ENCODE measurements at places on chromosomes 1 and 21.

DNA sequence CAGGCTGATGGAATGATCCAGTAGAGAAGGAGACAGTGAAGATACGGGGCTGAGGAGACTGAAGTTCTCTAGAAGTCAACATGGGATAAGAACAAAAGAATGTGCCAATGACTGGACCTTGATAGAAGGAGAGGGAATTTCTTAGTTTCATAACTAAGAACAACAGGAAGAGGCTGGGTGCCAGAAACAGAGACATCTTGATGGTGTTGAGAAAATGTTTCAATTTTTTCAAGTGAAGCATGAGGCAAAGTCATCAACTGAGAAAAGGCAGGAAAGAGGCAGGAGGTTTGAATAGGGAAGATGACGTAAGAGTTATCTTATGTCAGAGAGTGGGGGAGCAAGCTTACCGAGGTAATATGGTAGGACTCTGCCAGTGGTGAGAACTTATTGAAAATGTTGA is 80.1 kb downstream of the SPAG17 start:
- no peak for DNase-seq

DNA sequence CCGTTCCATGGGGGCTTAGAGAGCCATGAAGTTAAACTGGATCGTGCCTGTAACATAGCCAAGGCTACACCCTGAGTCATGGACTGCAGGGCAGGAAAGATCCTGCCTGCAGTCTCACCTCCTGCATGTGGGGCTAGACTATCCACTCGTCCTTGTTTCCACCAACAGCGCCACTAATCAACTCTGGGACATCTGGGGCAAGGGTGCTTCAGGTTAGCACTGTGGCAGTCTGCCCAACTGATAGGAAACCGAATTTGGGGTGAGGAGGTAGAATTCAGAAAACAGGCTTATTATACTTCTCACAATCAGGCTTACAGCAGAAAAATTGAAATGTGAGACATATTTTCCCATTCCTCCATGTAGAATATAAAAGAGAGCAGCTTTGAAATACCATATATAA is 85.2 kb upstream of the ADAM30 start:
- DNase-seq: no peak

DNA sequence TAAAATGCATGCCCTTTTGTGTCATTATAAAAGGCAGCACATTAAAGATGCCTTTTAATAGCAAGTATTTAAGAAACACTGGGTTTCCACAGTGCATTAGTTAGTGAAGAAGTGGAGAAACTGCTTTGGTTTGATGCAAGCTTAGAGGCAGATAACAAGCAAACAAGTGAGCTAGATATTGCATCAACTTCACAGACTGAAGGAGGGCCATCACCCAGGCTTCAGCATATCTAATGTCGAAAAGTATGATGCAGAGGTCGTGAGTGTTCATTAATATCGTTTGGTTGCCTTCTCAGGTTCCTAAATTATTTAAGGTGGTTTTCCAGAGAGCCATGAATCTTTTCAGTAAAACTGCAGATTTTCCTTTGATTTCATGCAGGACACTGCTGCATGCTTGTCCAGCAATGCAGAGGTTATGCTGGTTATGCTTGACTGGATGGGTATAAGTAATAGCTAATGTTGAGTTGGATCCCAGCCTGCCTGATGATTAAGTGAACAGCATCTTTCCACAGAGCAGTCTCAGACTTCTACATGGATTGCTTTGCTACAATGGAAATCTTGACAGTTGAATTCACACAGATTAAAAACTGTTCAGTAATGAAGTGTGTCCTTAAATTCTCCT is 69.7 kb upstream of the IPO9 start:
- no peak for DNase-seq

GRCh38 chr1:921011-921837 is 2.5 kb upstream of the SAMD11 start:
- no peak for DNase-seq

GRCh38 chr1:168732736-168733135 is 3.7 kb upstream of the DPT start:
- no peak for DNase-seq

- no peak for DNase-seq
Measured at GRCh38 chr1:199173356-199173755, 534.5 kb downstream of the PTPRC start.

DNA sequence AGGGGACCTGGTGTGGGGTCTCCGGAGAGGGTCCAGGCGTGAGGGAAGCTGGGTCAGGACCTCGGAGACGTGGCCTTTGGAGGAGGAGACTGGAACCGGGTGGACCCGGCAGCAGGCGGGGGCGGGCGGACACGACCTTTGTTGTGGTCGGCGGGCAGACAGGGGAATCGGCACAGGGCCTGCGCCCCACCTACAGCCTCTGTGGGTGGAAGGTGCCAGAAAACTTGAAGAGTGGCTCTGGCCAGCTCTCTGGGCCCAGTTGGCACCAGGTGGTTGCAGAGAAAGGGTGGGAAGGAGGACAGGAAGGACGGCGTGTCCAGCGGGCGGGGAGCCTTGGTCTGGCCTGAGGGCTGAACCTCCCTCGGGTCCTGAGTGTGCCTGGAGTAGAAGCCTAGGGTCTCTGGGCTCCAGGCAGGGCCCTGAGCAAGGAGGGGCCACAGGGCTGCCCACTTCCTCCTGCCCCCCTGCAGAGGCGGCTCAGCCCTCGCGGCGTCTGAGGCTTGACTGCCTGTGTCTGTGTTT is 7.7 kb upstream of the TTLL10 start:
- DNase-seq: no peak

- DNase-seq: no peak
Measured at GRCh38 chr1:178275553-178275952, 181.6 kb downstream of the RASAL2 start.

DNA sequence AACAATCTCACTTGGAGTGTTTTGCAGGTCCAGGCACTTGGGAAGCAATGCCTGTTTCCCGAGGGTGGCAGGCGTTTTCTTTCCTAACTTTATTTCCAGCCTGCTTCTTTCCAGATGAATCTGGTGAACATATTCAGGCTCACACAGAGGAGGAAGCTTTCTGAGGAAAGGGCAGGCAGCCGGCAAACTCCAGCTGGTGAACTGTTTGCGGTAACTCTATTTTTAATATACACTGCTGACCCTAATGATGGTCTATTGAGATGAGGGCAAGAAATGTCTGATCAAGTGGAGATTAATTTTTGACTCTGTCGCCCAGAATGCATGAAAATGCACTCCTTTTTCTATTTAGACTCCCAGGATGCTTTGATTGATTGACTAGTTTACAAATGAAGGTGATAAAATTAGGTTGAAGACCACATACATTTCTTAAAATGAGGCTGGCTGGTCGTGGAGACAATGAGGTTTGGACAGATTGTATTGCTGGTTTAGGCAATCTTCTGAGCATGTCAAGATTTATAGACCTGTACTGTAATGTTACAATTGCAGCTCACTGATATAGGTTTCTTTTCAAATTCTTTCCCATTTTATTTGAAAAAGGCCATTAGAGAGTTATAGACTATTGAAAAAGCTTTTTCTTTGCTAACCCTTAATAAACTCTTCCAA is 153.8 kb downstream of the ATG4C start:
- no peak for DNase-seq

GRCh38 chr1:164137273-164137925 is 421.6 kb upstream of the PBX1 start:
- DNase-seq: no peak

DNA sequence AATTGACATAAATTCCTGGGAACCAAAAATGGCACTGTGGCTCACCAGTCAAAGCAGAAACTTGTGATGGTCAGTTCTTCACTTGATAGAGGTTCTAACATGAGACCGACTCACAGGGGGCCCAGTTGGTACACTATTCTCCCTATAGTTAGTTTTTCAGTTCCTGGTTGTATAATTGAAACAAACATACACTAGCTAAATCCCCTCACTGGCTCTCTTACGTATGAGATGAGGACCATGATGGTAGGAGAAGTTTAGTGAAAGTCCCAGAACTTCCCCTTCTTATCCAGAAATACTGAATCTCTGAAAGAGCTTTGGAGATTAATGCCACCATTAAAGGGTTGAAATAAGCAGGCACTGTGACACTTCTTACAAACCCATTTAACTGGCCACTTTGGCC is 2.8 kb upstream of the S100B start:
- DNase-seq: no peak

GRCh38 chr1:177981200-177981599 is 11.3 kb upstream of the SEC16B start:
- no peak for DNase-seq

- DNase-seq: no peak
Measured at GRCh38 chr1:203033917-203034316, 7.6 kb downstream of the PPFIA4 start.

GRCh38 chr1:169588785-169589485 is 2.7 kb upstream of the F5 start:
- no peak for DNase-seq

DNA sequence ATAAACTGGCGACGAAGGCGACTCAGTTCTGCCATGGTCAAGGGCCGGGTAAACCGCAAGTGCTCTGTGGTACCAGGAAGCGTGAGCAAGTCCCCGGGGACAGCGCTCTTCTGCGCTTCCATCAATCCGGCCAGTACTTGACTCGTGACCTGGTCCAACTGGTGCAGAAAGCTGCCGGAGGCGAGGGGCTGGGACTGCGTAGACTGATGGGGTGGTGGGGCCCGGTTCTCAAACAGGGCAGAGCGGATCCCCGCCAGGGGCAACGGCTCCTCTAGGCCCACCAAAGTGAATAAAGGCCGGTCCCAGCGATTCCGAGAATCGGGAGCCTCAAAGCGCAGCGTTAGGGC is 852 bp downstream of the KTI12 start:
- peak; percentile 33 for DNase-seq

GRCh38 chr1:157994704-157995582 is 1.5 kb downstream of the KIRREL1 start:
- DNase-seq: no peak

- DNase-seq: no peak
Measured at GRCh38 chr1:234527346-234527745, 48.4 kb upstream of the TARBP1 start.

- DNase-seq: no peak
Measured at GRCh38 chr1:223710179-223711133, 1.9 kb upstream of the CAPN2 start.

DNA sequence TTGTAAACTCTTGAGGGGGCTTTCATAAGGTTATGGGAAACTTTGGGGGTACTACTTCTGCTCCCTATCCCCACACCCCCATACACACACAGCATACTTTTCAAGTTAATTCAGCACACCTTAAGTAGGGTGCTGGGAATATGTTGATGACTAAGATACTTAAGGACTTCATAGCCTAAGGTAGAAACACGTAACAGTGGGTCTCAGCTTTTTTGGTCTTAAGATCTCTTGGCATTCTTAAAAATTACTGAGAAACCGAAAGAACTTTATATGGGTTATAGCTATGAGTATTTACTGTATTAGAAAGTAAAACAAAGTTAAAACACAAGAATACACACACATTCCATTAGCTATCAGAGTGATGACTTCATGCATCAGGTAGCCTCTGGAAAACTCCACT is 2.1 kb downstream of the OTUD3 start:
- no peak for DNase-seq

DNA sequence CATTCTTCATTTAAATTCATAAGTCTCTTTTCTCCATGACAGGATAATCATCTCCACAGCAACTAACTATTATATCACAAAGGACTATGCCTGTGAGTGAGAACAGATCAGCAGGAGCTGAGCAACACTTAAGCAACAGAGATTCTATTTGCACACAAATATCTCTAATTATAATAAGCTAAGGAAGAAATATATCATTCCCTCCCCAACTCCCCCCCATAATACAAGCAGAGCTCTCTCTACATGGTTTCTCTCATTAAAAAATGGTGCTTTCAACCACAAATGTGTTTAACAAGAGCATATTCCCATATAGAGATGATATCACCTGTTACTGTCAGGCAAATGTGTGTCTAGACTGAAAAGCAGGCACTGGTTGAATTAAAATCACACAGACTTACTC is 34.5 kb upstream of the NIBAN1 start:
- no peak for DNase-seq

DNA sequence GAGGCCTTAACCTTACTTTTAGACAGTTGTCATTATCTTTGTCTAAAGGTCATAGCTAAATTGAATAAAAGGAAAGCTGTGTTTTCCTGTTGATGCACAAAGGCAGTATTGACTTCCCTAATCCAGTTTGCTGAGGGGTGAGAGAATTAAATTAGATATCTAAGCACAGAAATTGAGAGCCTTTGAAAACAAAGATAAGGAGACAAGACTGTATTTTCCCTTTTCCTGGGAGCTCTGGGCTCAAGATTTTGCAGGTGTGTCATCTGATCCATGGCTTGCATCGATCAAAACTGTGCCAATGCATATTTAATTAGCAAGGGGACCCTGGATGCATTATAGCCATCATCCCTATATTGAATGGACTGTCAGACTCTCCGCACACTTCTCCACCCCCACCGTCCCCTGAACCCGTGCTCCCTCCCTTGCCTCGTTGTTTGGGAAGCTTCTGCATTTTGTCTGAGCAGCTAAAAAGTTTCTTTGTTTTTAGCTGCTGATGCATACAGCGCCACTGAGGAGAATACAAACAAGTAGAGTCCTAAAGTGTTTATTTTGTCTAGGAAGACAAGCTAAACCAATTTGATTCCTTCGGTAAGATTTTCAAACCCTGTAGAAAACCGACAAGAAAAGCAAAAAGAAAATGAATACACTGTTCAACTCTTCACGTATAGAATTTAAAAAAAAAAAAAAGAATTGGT is 186.3 kb downstream of the NFIA start:
- DNase-seq: no peak

DNA sequence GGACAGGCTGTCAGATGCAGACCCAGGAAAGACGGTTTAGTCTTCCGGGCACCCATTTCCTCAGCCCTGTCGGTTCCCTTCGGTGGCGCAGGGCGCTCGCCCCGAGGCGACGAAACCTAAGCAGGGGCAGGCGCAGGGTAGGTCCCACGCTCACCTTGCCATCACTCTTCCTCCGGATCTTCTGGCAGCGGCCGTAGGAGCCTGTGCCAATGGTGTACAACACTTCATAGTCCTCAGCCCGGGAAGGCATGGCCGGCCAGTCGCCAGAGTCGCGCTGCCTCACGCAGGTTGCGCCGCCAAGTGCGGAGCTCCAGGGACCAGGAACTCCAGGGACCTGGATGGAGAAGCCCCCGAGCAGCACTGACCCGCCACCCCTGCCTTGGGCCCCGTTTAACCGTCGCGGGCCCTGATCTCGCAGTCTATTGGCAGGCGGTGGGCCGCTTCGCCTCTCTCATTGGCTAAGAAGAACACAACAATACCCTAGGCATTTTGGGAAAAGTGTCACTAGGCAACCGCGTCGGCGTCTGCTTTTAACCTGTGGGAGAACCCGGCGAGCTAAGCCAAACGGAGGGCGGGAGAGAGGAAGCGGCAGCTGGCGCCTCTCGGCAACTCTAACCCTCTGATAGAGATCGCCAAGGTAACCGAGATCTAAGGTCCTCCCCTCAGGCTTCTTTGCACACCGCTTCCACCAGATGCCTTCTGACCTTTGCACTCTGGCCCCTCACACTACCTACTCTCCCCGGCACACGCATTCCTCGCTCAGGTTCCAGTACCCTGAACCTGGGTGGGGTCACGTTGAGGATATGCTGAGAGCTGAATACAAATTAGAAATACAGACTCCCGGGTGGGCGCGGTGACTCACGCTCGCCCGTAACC is at the start of gene NEK2:
Gene NEK2, minus strand, starts transcription at position 392 of the 876 bp plus-strand sequence. Its CDS starts 142 bp downstream, at position 250.
- DNase-seq: peak; percentile 91

GRCh38 chr21:43994085-43994484 is 18.0 kb upstream of the TRAPPC10 start:
- DNase-seq: no peak
